Stimulated activated CD4-positive, alpha-beta T cell treated with anti-CD3 and anti-CD28 coated beads, Interleukin-12 subunit alpha, Interleukin-12 subunit beta, amount 100 ng/mL, for 48 hours (primary cell): ENCODE measurements at places on chromosomes 7 and 10.

- no peak for DNase-seq
Measured at GRCh38 chr10:127532193-127532592, 16.9 kb upstream of the NPS start.

DNA sequence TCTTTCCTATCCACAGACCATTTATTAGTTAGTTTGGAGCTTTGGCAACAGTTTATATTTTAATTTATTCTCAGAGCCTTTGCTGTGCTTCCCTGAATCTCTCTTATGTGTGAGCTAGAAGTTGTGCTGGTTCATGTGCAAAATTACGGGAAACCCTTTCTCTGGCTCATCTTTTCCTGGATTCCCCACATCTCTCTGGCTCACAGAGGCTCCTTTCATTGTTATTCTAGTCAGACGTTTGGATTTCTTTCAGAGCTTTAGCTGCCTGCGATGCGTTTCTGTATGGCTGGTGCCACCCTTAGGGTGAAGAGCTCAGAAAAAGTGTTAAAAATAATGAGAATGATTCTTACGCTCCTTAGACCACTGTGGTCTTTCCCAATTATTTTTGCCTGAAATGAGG, 53.3 kb downstream of the TPST1 start:
- DNase-seq: no peak

DNA sequence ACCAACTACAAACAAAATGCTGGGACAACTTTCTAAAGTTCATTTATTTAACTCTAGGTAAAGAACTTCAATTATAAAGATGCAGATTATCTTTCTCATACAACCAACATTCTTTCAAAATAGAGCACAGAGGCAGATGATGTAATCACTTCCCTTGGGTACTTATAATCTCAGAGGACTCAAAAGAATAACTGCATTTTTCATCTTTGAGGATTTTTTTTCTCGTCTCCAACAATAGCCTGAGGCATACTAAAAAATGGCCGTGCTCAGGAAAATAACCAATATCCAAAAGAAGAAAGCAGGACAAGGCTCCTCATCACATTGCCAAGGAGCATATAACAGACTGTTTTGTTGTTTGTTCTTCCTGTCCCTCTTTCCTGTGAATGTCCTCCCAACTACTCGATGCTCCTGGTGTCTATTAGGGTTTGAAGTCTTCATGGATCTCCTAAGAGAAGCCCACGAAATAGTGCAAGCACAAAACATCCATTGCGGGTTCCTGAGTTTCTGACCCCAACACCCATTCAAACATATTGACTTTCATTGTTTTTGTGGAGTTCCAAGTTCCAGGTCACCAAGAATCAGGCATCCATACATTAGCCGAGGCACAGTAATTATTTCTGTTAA, 182.9 kb downstream of the SORCS1 start:
- DNase-seq: no peak

DNA sequence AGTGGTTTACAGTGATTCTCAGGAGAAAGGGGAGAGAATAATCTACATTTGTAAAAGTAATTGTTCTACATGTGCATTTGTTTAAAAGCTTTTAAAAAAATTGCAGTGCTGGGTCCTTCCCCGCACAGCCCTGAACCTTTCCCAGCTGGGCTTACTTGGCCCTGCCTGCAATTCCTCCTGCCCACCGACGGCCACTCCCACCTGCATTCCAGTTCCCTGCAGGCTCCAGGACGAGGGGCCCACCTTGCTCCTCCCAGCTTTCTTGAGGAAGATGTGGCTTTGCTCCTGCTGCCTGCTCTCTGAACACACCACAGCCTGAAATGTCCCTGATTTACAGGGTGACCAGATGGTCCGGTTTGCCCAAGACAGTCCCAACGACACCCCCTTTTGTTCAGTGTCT, 222.7 kb downstream of the PRPF18 start:
- DNase-seq: no peak

DNA sequence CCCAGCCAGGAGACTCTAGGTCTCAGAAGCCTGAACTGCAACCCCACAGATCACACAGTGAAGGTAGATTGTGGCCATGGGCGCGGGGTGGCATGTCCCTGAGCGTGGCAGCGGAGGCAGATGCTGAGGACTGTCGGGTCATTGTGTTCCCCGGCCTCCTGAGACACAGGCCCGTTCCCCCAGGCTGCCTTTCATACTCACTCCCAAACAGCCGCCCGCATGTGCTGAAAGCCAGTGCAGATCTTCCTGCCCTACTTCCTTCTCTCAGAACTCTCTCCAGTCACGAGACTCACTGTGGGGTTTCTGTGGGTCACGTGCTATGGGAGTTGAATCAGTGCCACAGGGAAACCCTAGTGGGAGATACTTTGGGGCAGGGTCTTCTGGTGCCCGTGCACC, 48.0 kb downstream of the ZNF467 start:
- no peak for DNase-seq

- DNase-seq: no peak
Measured at GRCh38 chr10:96230527-96230926, 40.8 kb downstream of the BLNK start.

- DNase-seq: no peak
Measured at GRCh38 chr7:80464211-80464610, 47.7 kb downstream of the GNAT3 start.

- no peak for DNase-seq
Measured at GRCh38 chr7:82019551-82020475, 250.0 kb upstream of the HGF start.

- no peak for DNase-seq
Measured at GRCh38 chr10:95373660-95374059, 82.9 kb upstream of the PDLIM1 start.

DNA sequence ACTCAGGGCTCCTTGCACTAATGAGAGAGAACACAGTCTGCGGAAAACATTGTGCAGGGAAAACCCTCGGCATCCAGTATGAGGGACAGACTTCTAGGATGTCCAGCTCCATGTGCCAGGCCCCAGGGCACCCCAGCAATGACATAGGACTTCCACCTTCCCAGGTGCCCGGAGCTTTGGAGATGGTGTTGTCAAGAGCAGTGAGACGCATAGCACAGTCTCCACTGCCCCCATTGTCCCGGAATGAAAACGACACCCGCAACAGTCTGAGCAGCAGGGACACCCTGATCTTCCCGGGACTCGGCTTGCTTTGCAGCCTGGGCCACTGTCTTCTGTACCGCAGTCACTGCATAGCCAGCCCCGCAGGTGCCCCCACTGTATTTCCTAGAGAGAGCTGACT, 339.2 kb upstream of the ADARB2 start:
- no peak for DNase-seq

DNA sequence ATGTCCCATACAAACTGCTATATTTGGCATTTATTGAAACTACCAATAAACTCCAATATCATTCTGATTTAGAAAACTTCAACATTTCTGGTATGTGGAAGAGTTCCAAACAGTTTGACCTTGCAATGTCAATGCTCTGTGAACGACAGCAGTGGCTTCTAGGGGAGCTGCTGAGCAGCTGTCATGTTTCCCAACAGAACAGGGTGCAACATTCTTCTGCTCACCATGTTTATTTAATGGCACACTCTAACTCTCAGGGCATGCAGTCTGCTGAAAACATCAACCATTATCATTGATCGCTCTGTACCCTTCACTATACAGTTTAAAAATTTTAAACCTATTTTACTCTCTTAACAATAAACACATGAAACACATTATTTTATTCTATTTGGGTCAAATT, 25.9 kb downstream of the LMOD2 start:
- no peak for DNase-seq

GRCh38 chr7:28813243-28813962, 144.7 kb downstream of the TRIL start:
- no peak for DNase-seq

DNA sequence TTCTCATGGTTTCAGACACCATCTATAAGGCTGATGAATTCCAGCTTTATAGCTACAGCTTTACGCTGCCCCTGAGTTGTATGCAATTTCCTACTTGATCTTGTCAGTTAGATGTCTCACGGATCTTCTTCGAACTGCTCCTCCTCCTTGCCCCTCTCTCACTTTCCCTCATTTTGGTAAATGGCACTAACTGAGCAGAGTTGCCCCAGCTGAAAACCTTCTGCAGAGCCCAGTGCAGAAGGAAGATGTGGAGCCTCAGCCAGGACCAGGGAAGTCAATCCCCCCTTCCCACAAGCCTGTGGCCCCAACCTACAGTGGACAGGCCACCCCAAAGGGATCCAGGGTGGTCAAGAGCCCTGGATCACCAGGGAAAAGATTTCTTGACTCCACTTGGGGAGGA, 49.0 kb upstream of the SEPHS1 start:
- DNase-seq: no peak

GRCh38 chr7:75696263-75697037, 42.3 kb downstream of the HIP1 start:
- no peak for DNase-seq

DNA sequence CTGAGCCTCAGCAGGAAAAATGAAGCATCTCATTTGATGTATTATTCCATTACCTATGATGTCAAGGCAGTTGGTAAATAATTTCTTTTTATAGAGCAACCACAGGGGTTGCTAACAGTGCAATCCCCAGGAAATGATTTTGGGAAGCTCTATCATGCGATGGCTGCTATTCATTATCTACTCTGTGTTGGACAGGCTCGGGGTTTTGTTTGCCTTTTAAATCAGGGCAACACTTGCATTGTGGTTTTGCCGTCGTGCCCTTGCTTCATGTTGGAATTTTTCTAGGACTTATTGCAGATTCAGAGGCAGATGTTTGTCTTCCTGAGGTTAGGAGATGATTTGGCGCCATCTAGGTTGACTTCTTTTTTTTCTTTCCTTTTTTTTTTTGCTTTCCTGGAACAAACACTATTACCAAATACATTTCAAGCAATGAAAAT, 128.4 kb downstream of the BICC1 start:
- no peak for DNase-seq

DNA sequence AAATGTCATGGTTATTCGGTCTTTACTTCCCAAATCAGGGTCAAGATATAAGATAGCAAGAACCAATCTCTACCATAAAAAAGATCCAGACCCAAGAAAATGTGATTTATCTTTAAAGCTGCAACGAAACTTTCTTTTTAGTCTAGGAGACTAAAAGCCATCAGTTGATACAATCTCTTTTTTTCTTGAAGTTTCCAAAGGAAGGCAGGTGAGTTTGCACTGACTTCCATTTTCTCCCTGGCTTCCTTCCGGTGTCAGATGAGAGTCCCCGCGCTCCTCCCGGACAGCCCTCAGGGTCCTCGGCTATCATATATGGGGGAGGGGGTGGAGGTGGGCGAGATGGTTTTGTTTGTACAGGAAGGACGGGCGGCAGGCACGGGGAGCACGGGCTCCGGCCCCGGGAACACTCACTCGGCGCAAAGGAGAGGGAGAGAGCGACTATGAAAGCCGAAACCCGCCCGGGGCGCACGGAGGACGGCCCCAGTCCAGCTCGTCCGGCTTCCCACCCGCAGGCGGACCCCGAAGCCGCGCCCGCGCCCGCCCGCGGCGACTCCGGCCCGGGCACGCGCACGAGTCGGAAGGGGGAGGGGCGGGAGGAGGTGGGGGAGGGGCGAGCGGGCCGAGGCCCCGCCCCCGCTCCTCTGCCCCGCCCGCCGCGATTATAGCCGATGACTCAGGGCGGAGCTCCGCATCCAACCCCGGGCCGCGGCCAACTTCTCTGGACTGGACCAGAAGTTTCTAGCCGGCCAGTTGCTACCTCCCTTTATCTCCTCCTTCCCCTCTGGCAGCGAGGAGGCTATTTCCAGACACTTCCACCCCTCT, at the start of gene BAG3:
BAG3 (plus strand) TSS at position 689 of the 822 bp plus-strand sequence. CDS start 296 bp downstream, outside the sequence.
- peak; percentile 67 for DNase-seq

- DNase-seq: no peak
Measured at GRCh38 chr7:130893441-130893894, 159.5 kb upstream of the KLF14 start.

GRCh38 chr10:110181911-110182310, 25.5 kb upstream of the MXI1 start:
- DNase-seq: no peak

DNA sequence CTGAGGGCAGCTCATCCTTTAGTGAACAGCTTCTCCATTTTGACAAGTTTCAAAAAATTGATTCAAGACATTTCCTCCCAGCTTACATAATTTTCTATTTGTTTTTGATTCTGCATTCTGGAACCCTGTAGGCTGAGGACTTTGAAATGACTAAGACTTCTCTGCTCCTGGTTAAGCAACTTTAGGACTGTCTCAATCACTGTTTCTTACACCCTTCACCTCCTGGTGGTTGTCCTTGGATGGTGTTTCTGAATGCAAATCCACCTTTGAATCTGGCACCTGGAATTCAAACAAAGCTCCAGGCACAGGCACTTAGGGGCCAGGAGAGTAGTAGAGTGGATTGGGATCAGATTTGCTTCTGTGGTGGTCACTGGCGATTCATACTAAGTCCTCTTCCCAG, 595.5 kb downstream of the LRMDA start:
- DNase-seq: no peak

DNA sequence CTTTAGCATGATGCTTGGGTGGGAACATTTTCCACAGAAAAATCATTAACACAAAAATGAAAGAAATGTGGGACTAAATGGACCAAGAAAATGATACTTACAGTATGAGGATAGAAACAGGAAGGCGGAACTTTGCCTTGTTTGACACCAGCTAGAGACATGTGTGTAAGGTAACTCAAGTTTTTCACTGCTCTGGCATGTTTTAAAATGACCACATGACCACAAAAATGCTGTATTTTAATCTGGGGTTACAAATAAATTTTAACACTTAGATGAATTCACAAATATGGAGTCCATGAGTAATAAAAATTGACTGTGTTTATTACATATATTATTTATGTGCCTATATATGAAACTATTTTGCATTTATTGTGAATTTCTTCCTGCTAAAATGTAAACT, 100.9 kb upstream of the PHYHIPL start:
- no peak for DNase-seq

DNA sequence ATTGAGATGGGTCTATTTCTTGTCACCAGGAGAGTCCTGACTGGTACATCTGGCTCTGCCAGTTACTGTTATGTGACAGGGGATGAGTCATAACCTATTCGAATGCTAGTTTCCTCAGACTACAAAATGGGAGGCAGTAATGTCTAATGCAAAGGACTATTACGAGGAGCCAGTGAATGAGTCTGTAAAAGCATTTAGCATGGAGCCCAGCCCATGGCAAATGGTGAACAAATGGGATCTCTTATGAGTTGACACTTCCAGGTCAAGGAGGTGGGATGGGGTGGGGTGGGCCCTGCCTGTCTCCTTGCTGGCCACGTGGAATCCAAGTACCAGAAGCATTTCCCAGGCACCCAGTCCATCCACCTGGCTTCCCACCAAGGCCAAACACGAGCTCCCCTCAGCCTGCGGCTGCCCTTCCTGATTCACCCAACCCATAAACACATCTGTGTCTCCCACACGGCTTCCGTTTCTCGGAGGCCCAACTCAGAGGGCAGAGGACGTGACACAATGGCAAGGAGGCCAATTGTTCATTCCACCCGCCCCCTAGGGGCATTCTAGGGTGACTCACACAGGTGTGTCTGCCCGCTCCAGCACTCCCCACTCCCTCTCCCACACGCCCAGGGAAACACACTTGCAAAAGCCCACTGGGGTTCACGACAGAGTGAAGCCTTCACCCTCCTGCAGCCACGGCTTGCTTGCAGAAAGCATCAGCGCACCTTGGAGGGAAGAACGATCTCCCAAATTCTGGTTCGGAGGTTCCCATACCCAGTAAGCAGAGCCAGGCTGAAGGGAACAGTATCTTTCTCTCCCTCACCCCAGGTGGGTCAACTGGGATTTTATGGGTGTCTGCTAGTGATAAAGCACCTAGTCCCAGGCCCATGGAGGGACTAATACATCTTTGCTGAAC, 109.8 kb downstream of the SH3PXD2A start:
- DNase-seq: no peak

- no peak for DNase-seq
Measured at GRCh38 chr7:14858866-14859265, 43.7 kb downstream of the DGKB start.
